Stimulated activated CD8-positive, alpha-beta memory T cell treated with anti-CD3 and anti-CD28 coated beads, Interleukin-12 subunit alpha, Interleukin-12 subunit beta, amount 100 ng/mL, for 1 hour (primary cell): ENCODE measurements at places on chromosomes 6 and 20.

- DNase-seq: no peak
These were observed 254.4 kb downstream of the KCNQ5 start for GRCh38 chr6:72876256-72876655.

GRCh38 chr6:55666037-55666436 is 87.0 kb upstream of the HMGCLL1 start:
- DNase-seq: no peak

DNA sequence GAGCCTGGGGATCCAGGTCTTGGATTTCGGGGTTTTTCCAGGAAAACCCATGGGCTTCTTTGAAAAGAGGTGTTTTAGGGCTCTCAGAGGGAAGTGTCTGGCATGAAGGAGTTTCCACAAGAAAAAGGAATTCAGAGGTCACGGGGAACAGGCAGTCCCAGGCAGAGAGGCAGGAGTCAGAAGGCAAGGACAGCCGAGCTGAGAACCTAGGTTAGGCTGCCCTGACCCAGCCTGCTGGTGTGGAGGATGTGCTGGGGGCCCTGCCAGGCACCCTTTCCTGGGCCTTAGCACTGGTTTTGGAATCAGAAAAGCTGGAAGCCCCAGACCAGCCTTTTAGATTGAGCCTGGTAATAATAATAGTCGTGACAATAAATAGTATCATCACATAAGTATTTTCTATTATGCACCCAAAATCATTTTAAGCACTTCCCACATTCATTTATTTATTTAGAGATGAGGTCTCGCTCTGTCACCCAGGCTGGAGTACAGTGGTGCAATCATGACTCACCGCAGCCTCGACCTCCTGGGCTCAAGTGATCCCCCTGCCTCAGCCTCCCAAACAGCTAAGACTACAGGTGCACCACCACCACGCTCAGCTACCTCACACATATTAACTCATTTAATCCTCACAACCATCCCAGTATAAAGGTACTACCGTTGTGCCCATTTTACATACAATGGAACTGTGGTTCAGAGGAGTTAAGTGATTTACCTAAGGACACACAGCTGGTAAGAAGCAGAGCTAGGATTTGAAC is 19.9 kb downstream of the TGM2 start:
- DNase-seq: no peak

- DNase-seq: no peak
These were observed 15.0 kb downstream of the MRAP2 start for GRCh38 chr6:84048588-84048987.

GRCh38 chr20:5080384-5080877 is 39.3 kb downstream of the PCNA start:
- no peak for DNase-seq

DNA sequence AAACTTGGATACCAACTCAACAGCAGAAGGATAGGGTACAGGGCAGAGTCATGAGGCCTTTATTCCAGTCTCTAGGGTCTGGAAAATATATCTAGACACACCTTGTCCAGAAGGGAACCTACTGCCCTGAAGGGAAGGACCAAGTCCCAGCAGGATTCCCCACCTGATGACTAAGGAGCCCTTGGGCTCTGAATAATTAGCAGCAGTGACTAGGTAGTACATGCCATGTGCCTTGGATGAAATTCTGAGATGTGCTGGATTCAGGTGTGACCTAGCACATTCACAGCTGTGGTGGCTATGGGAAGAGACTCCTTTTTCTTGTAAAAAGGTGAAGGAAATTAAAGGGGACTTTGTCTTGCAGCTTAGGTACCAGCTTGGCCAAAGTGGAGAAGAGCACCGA is 364.3 kb upstream of the PTCHD4 start:
- no peak for DNase-seq

GRCh38 chr6:170207586-170208181 is 83.2 kb downstream of the DLL1 start:
- DNase-seq: no peak

DNA sequence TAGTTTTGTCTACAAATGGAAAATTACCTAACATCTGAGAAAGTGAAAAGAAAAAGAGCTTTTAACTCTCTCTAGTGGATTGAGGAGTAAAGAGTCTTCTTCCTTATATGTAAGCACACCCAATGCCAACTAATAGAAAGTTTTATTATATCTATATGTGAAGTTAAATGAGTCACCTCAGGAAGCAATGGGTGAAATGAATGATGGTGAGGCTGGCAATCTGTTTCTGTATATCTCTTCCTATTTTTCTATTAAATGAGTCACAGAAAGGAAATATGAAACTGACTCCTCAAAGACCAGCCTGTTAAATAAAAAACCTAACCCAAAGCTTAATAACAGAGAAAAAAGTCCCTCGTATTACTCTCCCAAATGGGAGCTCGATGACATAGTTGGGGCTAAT is 71.3 kb downstream of the OTOR start:
- DNase-seq: no peak

DNA sequence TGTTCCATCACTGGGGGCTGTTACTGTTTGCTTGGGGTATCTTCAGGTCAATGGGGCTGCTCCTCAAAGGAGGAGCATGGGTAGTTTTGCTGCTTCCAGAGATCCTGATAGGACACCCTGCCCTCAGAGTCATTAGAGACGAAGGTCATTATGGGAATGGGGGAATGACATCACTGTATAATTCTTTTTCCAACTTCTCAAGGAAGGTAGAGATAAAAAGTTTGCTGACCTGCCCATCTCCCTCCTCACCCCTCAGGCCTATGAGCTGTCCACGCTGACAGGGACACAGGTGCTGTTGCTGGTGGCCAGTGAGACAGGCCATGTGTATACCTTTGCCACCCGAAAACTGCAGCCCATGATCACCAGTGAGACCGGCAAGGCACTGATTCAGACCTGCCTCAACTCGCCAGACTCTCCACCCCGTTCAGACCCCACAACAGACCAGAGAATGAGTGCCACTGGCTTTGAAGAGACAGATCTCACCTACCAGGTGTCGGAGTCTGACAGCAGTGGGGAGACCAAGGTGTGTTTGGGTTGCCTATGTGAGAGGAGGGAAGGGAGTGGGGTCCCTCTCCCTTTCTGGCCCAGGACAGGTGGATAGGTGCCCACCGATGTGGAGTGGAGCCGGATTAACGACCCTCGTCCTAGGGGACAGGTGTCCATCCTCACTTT is 2.7 kb downstream of the SRF start:
- no peak for DNase-seq

- no peak for DNase-seq
These were observed 195.6 kb upstream of the UST start for GRCh38 chr6:148551226-148551625.

GRCh38 chr6:167097770-167098169 is 25.1 kb upstream of the CCR6 start:
- no peak for DNase-seq

- DNase-seq: no peak
These were observed 1.9 kb downstream of the SDC4 start for GRCh38 chr20:45346291-45346718.

- no peak for DNase-seq
These were observed 97.4 kb downstream of the RIN2 start for GRCh38 chr20:19855416-19855815.

DNA sequence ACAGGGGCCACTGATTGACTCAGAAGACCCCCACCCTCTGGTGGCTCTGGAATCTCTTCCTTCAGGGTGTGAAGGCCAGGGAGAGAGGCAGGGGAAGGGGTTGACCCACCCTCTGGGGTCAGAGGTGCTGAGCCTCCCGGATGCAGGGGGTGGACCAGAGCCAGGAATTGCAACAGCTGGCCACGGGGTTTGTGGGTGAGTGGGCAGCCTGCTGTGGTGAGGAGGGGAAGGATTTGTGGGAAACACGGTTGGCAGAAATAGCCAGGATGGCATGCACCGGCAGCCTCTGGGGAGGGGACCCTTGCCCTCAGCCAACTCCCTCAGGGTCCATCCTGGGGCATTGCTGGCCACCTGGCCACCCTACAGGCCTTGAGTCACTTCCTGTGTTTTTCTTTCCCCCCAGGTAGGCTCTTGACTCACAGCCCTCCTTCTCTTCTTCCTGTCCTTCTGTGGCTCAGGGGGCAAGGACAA is 92.8 kb downstream of the MRPL14 start:
- no peak for DNase-seq

DNA sequence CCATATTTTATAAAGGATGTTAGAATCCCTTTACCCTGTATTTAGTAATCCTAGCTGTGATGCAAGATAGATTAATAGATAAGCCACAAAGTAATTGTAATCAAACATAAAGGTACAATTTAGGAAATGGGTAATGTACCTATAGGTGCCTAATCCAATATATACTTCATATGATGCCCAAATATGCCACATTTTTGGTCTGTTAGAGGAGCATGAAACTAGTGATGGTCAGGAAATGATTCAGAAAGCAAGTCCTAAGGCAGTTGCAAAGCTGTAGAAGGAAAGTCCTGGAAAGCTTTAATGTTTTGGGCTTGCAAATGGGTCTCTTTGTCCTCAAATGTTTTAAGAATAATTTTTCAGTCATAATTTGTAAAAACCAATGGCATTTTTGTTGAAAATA is 76.6 kb upstream of the PTPRK start:
- DNase-seq: no peak

DNA sequence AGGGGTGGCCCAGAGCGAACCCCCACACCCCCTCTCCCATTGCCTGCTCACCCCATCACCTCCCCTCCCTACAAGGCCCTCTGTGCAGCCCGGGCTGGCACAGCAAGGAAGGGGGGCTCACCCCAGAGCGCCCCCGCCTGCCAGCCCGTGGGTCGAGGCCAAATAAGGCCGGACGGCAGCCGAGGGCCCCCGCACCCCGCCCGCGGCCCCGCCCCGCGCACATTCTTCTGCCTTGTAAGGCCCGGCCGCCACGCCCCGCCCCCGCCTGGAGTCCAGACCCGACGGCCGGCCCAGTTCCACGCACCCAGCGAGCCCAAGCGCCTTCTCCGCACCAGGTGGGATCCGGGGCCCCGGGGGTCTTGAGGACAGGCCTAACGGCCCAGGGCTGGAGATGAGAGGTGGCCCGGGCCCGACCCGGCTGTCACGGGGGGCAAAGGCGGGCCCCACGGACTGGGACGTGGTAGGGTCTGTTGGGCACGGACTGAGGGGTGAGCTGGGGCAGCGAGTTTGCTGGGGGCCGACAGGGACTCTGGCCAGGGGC is at the start of gene MYL9:
MYL9 (plus strand) TSS at position 293 of the 541 bp plus-strand sequence. CDS start 3,366 bp downstream, outside the sequence.
- DNase-seq: no peak

GRCh38 chr20:44068316-44069201 is 118.4 kb downstream of the JPH2 start:
- DNase-seq: no peak

GRCh38 chr6:40328986-40329545 is 258.1 kb downstream of the LRFN2 start:
- DNase-seq: no peak

- DNase-seq: no peak
These were observed 102.3 kb downstream of the PDSS2 start for GRCh38 chr6:107357031-107357430.

- DNase-seq: no peak
These were observed 10.9 kb downstream of the EYA2 start for GRCh38 chr20:46905364-46906125.

GRCh38 chr6:45710304-45710821 is 305.3 kb downstream of the CLIC5 start:
- DNase-seq: no peak

GRCh38 chr6:133435065-133435728 is 194.0 kb downstream of the EYA4 start:
- no peak for DNase-seq

GRCh38 chr6:84462698-84463097 is 235.3 kb upstream of the CEP162 start:
- no peak for DNase-seq

GRCh38 chr6:128252341-128253176 is 267.8 kb downstream of the PTPRK start:
- no peak for DNase-seq

GRCh38 chr20:23161968-23162696 is 76.0 kb upstream of the CD93 start:
- DNase-seq: no peak

GRCh38 chr20:39849664-39850063 is 839.4 kb downstream of the MAFB start:
- DNase-seq: no peak

DNA sequence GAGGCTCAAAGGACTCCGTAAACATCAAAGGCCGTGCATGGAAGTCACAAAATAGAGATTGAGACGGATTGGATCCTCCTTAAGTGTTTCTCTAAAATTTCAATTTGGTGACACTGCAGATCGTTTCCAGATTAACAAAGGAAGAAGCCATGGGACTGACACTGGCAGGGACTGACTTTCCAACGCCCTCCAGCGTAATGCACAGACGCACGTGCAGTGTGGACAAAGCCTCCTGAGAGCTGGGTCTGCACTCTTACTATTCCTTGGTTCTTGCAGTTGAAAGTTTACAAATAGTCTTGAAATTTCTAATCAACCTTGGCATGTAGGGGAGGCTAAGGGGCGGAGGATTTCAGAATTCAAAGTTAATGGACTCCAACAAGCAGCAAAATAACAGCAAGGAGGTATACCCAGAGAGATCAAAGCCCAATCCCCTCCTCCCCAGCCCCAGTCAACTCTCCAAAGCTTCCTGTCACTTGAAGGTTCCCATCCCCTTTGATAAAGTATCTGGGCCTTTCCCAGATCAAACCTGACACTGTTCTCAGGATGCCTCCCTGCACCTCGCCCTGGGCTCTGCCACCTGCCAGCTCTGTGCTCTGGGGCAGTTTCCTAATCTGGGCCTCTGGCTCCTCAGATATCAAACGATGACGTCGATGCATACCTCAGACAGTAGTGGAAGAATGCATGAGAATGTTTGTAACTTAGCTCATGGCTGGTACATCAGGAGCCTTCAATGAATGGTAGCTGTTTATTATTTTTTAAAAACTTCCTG is 106.5 kb upstream of the TRAF3IP2 start:
- no peak for DNase-seq

GRCh38 chr20:61763740-61764400 is 301.8 kb downstream of the TAF4 start:
- DNase-seq: no peak

GRCh38 chr20:5735845-5736510 is 14.2 kb upstream of the SHLD1 start:
- DNase-seq: no peak

- no peak for DNase-seq
These were observed 183.6 kb downstream of the JARID2 start for GRCh38 chr6:15429141-15430110.

- no peak for DNase-seq
These were observed 169.4 kb downstream of the TAF4 start for GRCh38 chr20:61896058-61896961.

DNA sequence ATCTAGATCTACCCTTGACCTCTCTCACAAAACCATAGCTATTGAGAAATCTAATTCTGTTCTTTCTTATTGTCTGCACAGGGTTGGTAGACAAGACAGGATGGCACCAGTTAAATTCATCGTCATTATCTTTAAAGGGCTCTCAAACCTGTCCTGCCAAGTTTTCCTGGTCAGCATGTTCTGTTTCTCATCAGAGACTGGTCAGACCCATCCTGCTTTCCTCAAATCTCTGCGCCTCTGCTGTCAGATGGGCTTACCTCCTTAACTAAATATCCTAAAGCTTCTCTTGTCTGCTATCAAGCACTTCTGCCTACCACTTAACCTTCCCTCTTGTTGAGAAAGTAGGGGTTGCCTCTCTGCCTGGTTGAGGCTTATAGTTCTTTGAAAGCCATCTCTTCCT is 125.2 kb downstream of the MYO6 start:
- DNase-seq: no peak
